ENCODE measurements at places on chromosomes 16 and 17.

DNA sequence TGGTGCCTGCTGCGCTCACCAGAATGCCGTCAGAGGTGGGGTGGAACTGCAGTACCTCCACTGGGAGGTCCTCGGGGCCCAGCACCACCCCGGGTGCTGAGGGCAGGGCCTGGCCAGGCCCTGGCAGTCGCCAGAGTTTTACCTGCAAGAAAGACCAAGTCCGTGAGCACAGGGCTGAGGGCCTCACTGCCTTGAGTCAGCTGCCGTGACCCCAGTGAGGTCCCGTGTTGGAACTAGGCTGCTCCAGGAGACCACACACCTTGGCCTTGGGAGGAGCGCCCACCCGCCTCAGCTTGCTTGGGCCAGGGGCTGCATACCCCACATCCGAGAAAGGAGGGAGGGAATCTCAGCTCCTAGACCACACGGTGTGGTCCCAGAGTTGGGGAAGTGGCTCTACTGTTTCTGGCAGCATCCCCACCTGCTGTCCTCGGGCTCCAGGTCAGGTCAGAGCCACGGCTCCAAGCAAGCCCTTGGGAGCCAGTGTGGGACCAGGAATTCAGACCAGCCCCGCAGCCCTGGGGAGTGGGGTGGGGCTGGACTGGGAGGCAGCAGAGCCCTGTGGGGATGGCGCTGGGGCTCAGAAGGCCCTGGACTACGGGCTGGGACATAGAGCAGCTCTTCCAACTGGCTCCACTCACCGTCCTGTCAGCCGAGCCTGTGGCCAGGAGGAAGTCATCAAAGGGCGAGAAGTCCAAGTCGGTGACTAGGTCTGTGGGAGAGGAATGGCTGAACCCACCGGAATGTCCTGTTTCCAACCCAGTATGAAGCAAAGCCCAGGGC lies 8.7 kb downstream of the CORO7 start:
- DNase-seq: no peak

- no peak for DNase-seq
Observed at GRCh38 chr16:73568769-73569168, 520.8 kb upstream of the ZFHX3 start.

- DNase-seq: no peak
Observed at GRCh38 chr17:52160136-52160567, 1.6 kb upstream of the CA10 start.

DNA sequence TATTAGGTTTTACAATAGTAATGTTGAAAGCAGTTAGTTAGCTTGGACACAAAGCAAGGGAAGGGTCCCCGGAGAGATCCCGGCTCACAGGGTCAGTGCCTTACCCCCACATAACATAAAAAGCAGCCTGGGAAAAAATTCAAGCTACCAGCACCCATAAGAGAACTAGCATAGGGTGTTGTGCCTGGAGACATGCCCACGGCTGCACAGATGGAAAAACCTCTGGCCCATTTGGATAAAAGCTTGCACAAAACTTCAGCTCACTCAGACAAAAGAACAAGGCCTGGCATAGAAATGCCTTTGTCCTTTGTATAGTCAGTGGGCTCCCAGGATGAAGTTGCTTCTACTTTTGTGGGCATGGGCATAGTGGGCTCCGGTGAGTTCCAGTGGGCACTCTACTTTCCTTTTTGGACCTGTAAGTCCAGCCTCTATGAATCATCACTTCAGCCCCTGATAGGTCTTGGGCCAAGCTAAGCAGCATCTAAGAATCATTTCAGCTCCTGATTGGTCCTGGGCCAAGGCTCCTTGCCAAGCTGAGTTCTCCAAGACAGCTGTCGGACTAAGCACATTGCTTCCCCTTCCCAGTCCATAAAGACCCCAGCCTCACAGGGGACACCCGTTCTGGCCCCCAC lies 1.3 kb upstream of the RDM1 start:
- no peak for DNase-seq

DNA sequence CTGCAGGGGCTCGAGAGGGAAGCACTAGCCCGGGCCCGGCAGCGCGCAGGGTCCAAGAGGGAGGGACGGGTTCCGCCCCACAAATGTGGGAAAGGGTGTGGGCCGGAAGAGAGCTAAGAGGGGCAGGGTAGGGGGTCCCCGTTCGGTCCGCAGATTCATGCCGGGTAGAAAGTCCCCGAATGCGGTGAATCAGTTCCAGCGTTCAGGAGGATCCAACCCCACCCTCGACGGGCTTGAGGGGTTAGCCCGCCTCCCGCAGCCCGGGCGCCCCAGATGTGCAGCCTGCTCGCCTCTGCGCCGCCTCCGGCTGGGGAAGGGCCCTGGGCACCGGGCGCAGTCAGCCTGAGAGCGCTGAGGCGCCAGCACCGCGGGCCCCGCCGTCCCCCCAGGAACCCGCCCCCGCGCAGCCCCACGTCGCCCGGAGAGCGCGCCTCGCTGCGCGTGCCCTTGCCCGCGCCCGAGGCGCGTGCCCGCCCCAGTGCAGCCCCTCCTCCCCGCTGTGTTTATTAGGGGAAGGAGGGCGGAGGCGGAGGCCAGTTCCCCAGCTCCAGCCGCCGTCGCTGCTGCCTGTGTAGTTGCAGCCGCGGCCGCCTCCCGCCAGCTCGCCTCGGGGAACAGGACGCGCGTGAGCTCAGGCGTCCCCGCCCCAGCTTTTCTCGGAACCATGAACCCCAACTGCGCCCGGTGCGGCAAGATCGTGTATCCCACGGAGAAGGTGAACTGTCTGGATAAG lies at the start of gene LASP1:
LASP1 (plus strand) TSS at position 533 of the 733 bp plus-strand sequence; CDS start at position 665, 132 bp downstream.
- peak; percentile 93 for DNase-seq

- DNase-seq: no peak
Observed at GRCh38 chr17:60577147-60577915, 22.7 kb upstream of the PPM1D start.

DNA sequence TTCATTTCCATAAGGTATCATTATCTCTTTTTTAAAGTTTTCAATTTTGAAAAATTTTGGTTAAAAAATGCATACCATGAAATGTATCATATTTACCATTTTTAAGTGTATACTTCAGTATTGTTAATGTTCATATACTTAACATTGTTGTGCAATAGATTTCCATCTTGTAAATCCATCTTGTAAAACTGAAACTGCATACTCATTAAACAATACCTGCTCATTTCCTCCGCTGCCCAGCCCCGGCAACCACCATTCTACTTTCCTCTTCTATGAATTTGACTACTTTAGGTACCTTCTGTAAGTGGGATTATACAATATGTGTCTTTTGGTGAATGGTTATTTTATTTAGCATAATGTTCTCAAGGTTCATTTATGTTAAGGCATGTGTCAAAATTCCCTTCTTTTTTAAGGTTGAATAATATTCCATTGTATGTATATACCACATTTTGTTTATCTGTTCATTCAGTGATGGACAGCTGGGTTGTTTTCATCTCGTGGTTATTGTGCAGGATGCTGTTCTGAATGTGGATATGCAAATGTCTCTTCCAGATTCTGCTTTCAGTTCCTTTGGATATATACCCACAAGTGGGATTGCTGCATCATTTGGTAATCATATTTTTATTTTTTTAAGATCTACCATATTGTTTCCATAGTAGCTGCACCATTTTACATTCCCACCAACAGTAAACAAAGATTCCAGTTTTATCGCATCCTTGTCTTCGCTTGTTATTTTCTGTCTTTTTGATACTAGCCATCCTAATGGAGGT lies 6.7 kb downstream of the CCL2 start:
- DNase-seq: no peak
